Osteoblast (primary cell): ENCODE measurements at places on chromosomes 4 and X. TPM values are rescaled to one million over a fixed set of nuclear protein-coding genes. Genes with fewer than 3 reads are reported as not detected.

GRCh38 chr4:8533274-8533865 lies 46.8 kb upstream of the GPR78 start:
- peak; percentile 13 for DNase-seq

- peak; percentile 27 for DNase-seq
Observed at GRCh38 chrX:145405012-145405411, 157.7 kb downstream of the SPANXN1 start.

GRCh38 chrX:136781180-136781797 lies 557 bp upstream of the ARHGEF6 start:
- DNase-seq = no peak

GRCh38 chrX:155888139-155888538 lies 7.0 kb downstream of the VAMP7 start:
- no peak for DNase-seq

DNA sequence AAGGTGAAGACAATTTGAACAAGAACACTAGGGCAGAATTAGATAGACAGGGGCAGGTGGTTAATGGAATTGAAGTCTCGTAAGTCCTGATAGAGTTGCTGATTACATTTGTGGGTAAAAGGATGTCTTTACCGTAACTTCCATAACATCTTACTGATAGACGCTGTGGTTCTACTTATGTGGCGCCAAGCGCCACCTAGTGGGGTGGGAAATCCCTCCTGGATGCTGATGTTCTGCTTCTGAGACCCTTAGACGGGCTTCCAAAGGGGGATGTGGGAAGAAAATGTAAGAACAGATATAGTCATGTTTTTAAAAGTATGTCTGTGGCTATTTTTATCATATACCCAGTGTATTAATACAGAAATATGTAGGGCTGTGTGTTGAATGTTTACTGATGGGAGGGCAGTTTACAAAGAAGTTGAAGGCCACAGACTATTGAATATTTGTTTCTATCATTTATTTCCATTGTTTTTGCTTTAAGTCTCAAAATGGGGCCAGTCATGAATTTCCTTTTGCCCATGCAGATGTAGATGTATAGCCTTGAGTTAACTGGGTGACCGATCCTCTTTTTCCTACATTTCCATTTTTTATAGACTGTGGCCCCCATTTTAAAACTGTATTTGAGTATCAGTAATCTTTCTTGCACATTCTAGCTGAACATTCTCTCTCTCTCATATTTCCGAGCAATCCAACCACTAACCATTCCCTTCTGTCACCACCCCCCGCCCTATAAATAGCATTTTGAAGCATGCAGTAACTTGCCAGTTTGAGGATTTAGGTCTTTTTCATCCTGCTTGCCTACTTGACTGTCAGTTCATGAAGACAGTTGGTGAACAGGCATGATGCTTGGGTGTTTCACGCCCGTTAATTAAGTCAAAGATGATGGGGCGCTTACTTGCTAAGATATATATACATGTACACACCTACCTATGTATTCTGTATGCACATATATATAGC lies 12.1 kb upstream of the TLR8 start:
- no peak for DNase-seq

GRCh38 chr4:176400816-176401461 lies 81.2 kb downstream of the SPCS3 start:
- no peak for DNase-seq

GRCh38 chr4:127165971-127166370 lies 466.8 kb upstream of the INTU start:
- no peak for DNase-seq

Gene CSAG3
- total RNA-seq = not detected in 2 replicates

GRCh38 chr4:95209927-95210326 lies 338.8 kb downstream of the UNC5C start:
- DNase-seq = no peak

Gene GRPR
- total RNA-seq = not detected in 2 replicates

DNA sequence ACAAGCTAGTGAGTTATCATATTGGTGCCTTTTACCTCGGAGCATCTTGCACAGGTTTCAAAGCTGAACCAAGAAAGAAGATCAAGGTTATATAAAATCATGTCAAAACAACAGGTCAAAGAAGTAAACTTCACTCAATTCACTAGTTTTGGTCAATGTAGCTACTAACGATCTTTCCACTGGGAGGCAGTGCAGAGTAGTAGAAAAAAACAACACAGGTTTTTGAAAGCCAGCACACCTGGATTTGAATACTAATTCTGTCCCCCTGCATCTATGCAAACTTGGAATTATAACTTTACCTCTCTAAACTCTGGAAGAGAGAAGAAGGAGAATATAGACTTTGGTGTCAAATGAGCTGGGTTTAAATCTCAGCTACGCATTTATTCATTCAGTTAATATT lies 266.1 kb downstream of the GRIA3 start:
- no peak for DNase-seq

- DNase-seq = no peak
Observed at GRCh38 chr4:156781852-156782251, 189.7 kb downstream of the PDGFC start.

DNA sequence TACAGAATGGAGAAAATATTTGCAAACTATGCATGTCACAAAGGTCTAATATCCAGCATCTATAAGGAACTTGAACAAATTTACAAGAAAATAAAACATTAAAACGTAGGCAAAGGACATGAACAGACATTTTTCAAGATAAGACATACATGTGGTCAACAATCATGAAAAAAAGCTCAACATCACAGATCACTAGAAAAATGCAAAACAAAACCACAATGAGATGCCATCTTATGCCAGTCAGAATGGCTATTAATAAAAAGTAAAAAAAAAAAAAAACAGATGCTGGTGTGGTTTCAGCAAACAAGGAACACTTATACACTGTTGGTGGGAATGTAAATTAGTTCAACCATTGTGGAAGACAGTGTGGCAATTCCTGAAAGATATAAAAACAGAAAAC lies 75.8 kb upstream of the IL13RA2 start:
- no peak for DNase-seq

DNA sequence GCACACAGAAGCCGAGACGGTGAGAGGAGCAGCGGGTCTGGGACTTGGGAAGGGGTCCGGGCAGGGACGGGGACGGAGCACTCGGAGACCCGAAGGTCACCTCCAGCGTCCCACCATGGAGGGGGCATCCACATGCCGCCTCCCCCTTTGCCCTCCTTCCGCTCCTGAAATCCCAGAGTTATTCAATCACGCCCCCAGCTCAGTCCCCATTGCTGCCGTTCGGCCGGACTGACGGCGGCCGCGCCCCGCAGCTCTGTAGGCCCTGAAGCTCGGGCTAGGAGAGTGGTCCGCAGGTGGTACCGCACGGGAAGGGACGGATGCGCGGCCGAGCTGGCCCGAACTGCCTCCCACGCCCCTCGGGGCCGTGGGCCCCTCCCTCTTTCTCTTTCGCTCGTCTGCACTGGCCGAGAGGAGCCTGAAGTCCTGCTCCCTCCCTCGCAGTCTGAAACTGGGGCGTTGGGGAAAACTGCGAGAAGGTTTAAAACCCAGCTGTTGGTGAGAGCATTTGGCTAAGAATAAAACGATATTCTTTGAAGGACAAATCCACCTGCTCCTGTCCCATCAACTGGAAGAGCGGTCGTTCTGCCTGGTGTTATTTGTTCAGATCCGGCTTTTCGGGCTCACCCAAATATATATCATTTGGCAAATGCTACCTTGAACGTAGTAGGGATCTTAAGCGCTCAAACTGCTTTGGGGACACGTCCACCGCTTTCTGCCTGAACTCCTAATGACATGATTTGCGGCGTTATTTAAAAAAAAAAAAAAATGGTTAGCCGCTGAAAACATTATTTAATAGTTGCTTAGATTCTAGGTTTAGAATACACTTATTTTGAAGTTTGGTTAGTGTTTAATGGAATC lies 719 bp downstream of the USO1 start:
- DNase-seq = peak; percentile 88

Gene RASL11B
- under 0.01 TPM in 1 of 2 replicates, not detected in the other for total RNA-seq

DNA sequence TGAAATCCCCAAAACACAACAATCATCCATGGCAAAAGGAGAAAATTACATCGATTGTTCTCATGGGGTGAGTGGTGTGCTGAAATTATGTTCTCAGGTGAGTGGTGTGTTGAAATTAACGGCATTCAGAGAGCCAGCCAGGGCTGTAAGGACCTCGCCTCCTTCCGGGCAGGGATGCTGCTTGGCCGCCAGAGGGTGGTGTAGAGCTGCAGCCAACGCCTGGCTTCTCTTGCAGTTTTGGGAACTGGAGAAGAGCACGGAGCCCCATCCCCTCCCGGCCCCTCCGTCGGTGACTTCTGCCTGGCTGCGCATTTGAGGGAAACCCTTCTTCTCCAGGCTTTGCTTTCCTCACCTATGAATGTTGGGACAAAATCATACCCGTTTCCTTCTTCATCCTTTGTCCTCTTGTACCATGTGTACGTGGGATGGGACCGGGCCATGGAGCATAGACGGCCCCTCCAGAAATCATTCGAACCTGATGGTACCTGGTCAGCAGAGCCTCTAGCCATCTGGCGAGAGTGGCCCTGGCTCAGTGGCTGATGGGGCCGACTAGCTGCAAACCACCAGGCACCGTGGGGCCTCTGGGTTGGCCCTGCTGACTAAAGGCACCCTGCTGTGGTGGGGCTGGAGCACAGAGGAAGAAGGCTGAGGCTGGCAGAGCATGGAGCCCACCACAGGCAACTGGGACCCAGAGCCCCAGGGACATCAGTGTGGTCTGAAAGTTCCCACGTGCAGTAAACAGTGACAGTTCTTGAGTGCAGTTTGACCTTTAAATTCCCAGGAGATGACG lies 28.4 kb downstream of the TRMT44 start:
- DNase-seq = peak; percentile 96

- no peak for DNase-seq
Observed at GRCh38 chrX:132749406-132749805, 209.0 kb downstream of the HS6ST2 start.

DNA sequence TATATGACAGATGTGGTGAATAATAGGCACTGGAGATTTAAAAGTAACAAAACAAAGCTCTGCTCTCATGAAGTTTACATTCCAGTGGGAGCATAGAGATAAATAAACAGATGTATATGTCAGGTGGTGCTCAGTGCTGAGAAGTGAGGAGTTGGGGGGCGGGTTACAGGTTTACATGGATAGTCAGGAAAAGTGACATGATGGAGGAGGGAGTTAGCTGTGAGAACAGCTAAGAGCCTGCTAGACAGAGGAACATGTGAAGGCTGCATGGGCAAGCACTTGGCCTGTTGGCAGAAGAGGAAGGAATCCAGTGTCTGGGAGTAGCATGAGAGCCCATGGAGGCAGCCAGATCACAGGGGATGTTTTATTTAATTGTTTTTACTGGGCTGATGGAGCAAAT lies 10.2 kb upstream of the TMEM156 start:
- DNase-seq = no peak

Gene FGFBP2
- 0.36 TPM in 1 of 2 replicates, not detected in the other for total RNA-seq

Gene ADAMTS3
- total RNA-seq = 1.2 and 2.2 TPM in 2 replicates

DNA sequence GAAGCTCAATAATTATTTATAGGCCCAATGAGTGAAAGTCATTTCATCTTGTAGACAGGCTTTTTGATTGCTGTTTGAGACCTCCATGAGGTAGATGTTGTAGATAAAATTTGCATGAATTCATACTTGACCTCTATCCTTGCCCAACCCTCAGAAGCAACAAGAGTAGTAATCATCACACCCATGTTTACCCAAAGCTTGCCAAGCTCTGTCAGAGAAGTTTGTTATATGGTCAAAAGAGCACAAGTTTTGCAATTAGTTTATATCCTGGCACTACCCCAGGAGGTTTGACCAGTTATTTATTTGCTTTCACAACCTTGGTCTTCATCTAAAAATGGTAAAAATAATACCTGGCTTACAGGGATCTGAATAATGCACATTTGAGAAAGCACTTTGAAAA lies 20.7 kb downstream of the ADH7 start:
- DNase-seq = no peak

Gene STS
- 10.9 and 15.0 TPM in 2 replicates for total RNA-seq

Gene IGSF1
- total RNA-seq = 0.29 and 1.1 TPM in 2 replicates

DNA sequence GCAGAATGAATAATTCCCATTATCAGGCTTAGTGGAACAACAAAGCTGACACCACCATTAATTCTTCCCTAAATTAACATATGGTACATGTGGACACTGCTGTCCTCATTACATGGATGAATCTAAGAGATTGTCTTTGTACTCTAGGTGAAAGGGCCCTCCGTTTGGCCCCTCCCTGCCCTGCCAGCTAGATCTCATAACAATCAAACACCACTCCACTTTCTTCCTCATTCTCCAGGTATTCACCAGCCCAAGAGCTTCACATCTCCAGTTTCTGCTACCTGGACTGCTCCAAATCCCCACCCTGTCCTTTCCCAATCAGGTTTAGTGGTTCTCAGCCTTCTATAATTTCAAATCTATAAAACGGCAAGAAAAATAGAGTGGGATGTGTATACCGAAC lies 3.8 kb downstream of the HSD17B11 start:
- no peak for DNase-seq

DNA sequence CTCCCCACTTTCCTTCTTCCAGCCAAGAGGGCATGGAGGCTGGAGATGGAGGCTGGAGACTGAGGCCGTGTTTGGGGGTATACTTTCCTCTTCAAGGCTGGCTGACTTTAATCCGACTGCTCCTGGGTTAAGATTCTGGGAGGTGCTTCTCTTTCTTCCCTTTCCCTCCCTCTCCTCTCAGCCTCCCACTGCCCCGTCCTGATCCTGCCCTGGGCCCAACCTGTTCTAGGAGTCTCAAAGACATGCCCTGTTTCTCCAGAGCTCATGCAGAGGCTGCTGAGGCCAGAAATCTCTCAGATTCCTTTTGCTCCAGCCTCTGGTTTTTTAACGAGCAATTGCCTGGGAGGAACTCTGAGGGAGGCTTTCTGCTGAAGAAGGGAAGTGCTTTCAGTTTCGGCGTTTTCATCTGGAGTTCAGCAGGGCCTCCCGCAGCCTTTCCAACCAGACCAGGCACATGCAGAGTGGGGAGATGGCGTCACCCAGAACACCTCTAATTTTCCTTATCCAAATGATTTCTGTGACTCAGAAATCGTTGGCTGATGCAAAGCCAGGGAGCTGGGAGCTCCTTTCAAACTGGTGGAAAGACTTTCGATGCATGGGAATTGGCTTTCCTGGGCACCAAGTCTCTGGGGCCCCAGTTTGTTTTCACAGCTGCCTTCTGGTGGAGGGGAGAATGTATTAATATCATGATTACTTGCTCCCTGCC lies 34.5 kb upstream of the FAM9C start:
- DNase-seq = peak; percentile 64
